Stimulated activated CD4-positive, alpha-beta T cell treated with anti-CD3 and anti-CD28 coated beads, Interleukin-15, amount 100 ng/mL, for 1 hour (primary cell): ENCODE measurements at places on chromosomes 5 and 9.

GRCh38 chr5:127088251-127088650 lies 14.9 kb upstream of the C5orf63 start:
- no peak for DNase-seq

GRCh38 chr5:10534561-10535530 lies 29.0 kb upstream of the ANKRD33B start:
- DNase-seq: no peak

DNA sequence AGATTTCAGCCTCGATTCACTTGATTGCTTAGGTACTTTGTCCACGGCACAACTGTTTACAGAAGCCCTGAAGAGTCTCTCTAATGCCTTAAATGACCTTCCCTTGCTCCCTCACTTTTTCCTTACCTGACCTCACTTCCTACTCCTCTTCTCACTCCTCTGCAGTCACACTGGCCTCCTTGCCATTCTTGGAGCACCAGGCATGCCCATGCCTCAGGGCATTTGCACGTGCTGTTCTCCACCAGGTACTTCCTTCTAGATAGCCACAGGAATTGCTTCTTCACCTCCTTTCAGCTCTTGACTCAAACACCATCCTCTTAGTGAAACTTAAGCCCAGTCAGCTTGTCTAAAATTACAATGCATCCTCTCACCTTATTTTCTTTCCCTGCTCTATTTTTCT lies 52.4 kb upstream of the TRAF1 start:
- DNase-seq: no peak

GRCh38 chr9:35490910-35491465 lies 1.1 kb downstream of the RUSC2 start:
- no peak for DNase-seq

GRCh38 chr5:92850886-92851285 lies 730.1 kb downstream of the NR2F1-AS1 start:
- DNase-seq: no peak

DNA sequence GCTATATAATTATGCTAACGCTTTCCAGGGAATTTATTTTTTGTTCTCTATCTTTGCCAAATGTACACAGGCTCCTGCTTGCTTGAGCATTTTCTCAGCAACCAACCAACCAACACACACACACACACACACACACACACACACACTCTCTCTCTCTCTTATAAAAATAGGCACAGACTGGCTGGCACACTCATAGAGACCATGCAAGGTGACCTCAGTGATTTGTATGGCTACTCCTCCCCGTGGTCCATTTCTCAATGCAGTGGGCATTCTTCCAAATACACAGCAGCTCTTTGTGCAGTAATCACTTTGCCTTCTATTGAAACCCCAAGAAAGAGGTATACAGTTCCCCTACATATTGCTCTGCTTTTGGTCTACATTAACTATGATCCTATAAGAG lies 416.0 kb downstream of the MAN2A1 start:
- no peak for DNase-seq

DNA sequence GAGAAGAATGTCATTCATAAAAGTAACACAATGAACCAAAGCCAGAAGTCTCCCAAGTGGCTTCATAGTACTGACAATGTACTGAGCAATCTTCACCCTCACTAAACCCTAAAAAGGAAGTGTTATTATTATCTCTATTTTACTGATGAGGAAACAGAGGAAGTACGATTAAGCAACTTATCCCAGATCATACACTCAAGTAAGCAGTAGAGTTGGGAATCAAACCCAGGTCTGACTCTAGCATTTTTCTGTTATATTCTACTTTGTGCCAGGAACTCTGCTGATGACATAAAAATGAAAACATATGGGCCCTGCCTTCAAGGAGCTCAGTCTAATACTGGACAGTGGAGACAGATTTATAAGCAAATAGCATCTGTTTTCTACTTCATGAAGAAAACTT lies 109.2 kb downstream of the RAPGEF6 start:
- DNase-seq: no peak

DNA sequence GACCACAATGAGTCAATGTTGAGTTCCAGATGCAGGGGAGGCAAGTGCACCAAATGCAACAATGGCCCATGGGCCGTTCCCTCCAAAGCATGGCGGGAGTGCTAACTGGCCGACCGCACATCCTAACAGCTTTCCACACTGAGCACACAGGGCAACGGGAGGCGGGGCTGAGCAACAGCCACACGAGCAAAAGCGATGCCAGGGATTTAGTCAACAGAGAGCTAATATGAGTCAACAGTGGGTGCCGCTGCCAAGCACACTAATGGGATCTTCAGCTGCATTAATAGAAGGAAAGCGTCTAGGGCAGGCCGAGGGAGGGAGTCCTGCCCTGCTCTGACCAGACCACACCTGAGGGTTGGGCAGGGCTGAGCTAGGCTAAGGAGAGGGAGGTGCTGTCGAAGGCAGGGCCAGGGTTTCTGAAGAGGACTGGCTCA lies 4.6 kb downstream of the EPB41L4B start:
- no peak for DNase-seq

DNA sequence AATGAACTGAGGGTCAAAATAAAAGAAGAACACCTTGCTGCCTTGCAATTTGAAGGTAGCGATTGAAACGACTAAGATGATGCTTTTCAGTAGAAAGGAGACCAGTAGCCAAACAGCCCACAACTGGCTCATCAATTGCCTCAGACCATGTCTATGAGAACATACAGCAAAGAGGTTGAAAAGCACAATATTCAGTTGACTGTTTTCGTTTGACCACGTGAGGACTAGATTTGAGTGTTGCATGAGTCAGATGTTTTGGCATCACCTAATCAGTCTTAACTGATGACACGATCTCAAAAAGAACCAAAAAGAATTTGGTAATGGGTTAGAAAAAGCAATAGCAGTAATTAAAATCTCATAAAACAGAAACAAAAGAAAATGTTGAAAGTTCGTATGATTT lies 82.7 kb upstream of the IL7R start:
- DNase-seq: no peak

DNA sequence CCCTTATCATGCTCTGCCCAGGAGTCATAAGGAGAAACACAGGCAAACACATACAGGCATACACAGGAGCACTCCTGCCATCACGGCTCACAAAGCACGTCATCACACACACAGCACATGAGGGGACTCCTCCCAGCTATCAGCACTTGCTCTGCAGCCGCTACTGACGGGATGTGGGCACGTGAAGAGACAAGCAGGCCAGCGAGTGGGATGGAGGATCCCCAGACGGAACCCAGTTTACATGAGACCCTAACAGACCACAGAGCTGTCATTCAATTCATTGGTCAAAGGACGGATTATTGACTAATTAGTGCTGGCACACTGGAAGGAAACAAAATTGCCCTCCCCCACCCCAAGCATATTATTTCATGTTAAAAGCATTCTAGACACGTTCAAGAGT lies 53.6 kb downstream of the SEMA4D start:
- DNase-seq: no peak

- DNase-seq: no peak
Observed at GRCh38 chr9:136695435-136695895, 8.2 kb upstream of the AGPAT2 start.

DNA sequence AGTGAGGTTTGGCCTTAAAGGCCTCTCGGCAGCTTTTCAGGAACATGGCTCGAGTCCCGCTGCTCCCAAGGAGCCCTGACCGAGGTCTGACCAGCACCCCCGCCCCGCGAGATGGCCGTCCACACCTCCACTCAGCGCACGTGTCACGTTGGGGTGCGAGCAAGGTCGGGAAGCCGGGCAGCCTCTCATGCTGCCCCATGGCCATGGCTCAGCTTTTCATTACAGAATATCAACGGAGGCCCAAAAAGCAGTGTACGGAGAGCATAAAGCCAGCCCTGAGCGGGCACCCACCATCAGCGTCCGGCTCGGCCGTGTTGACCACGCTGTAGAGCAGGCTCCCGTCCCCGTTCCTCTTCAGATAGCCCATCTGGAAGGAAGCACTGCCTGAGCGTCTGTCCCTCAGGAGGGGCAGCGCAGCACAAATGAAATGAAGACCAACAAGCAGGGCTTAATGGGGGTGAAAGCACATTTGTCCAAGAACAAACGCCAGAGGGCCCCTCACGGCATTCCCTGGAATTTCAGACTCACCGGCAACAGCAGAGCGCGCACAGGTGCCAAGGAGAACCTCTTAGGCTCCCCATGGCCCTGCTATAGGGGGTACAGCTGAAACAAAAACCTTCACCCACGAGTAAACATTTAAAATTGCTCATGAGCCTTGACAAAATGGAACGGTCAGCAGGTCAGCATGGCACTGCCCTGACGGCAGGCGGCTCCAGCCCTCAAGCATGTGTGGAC lies 11.6 kb downstream of the BRD9 start:
- no peak for DNase-seq

- no peak for DNase-seq
Observed at GRCh38 chr5:42760426-42760825, 3.8 kb downstream of the CCDC152 start.

- no peak for DNase-seq
Observed at GRCh38 chr5:72623323-72623722, 116.1 kb upstream of the ZNF366 start.

DNA sequence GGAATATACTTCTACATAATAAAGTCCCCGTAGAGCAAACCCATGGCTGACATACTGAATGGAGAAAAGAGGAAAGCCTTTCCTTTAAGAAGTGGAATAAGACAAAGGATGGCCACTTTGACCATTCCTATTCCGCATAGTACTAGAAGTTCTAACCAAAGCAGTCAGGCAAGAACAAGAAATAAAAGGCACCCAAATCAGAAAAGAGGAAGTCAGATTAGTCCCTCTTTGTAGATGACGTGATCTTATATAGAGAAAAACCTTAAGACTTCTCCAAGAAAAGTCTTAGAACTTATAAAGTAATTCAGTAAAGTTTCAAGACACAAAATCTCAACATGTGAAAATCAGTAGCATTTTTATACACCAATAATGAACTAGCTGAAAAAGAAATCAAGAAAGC lies 133.9 kb downstream of the GIN1 start:
- DNase-seq: no peak

DNA sequence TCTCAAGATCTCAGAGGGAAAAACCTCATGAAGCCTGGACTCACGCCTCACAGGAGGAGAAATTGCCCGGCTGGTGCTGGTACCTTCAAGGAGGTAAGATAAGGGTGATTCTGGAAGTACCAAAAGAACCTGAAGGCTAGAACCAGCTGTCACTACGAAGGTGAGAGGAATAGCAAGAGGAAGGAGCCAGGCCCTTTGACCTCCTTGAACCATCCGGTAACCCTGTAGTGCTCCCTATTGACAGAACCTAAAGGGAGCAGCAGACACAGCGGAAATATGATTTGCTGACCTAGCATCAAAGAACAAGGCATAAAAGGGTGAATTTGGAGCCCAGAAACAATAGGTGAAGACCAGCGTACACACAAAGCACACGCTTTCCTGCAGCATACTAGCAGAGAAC lies 92.2 kb downstream of the DOCK8 start:
- peak; percentile 9 for DNase-seq

- no peak for DNase-seq
Observed at GRCh38 chr5:52638732-52639131, 149.0 kb upstream of the ITGA1 start.

- no peak for DNase-seq
Observed at GRCh38 chr9:7298123-7298522, 501.5 kb downstream of the DMAC1 start.

DNA sequence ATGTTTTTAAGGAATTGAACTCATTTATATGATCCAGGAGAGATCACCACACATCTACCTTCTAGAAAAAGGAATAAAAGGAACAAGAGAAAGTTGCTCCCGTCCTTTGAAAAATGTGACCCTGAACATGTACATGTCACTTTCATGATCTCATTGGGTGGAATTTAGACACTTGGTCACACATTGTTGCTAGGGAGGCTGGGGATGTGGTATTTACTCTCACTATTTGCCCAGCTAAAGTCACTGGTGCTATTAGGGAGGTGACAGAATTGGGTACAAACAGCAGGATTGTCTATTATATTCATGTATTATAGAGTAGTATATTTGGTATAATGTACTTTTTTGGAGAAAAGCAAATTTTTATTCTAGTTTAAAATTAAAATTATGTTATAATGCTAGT lies 2.1 kb upstream of the CDH10 start:
- DNase-seq: no peak

GRCh38 chr5:65480306-65480865 lies 1.3 kb downstream of the ADAMTS6 start:
- no peak for DNase-seq

DNA sequence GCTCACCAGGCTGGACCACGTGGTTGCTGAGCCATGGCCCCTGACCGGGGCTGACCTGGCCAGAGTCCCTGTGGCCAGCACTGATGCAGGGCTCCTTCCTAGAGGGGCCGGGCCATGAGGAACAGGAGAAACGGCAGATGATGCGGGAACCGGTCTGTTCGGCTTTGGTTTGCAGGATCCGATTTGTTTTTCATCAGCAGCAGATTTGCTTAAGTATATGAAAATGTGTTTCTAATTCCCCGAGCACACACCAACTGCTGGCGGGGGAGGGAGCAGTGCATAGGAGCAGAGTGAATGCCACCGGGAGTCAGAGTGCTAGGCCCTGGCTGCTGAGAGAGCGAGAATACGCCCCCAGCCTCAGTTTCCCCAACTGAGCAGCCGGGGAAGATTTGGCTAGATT lies 13.6 kb downstream of the NTNG2 start:
- DNase-seq: no peak

GRCh38 chr5:97065475-97065874 lies 76.9 kb downstream of the LIX1 start:
- DNase-seq: no peak

GRCh38 chr5:135266303-135266635 lies 132.8 kb downstream of the MACROH2A1 start:
- no peak for DNase-seq

DNA sequence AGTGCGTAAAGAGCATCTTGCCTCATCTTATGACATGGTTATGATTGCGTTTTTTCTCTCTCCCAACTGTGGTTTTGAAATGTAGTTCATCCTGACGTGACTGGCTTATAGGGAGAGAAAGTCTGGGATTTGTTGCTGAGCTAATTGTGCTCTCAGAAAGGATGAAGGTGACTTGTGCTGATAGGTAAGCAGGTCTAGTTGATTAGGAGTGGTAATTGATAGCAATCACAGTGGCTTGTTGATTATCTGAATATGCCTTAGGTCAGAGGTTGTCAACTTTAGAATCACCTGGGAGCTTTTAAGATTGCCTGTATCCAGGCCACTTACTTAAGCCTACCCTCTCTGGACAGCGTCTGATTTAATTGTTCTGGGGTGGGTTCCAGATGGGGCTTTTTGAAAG lies 117.8 kb downstream of the TLE4 start:
- no peak for DNase-seq

DNA sequence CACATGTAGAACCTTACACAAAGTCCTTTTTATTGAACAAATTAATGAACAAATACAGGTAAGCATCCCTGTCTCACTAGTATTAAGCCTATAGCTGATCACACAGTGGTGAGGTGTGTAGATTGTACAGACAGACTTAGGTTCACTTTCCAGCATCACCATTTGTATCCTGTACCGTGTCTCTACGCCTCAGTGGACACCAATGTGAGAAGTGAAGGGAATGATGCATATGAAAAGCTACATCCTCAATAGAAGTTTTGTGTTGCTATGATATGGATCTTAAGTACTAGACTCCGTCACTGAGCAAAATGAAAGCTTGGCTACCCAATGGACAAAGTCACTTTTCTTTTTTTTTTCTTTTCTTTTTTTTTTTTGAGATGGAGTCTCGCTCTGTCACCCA lies 46.6 kb downstream of the UGCG start:
- DNase-seq: no peak
